Activated T-cell treated with anti-CD3 and anti-CD28 coated beads, Interleukin-2, amount 50 U/mL, for 48 hours (primary cell): ENCODE measurements at places on chromosomes 7 and 10.

DNA sequence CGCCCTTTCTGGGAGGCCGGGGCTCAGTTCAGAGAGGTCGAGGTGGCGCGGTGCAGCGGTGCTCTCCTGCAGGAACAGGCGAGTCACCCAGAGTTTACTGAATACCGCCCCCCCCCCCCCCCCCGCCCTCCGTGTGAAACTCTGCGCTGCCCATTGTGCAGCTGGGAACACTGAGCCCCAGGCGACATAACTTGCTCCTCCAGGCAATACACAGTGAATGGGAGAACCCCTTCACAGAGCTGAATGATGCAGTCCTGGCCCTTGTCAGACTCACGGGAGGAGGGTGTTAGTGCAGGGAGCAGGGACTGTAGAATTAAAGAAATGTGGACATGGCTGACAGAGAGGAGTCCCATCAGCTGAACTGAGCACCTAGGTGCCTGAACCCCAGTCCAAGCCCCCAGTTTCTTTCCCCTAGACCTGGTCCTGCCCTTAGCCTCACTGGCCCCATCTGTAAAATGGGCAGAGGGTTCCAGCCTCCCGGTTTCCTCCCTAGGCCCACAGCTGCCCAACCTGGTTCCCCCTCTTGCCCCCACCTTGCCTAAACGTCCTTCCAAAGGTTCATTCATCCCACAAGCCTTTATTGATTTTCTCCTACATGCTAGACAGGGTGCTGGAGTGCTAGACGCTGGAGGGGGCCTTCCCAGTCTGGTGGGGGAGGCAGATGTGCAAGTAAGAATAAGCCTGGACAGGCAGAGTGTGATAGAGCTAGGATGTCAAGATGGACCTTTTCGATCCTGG is 869 bp upstream of the LOXL4 start:
- no peak for DNase-seq

GRCh38 chr7:104980841-104981671 is 32.9 kb upstream of the KMT2E start:
- no peak for DNase-seq

- peak; percentile 43 for DNase-seq
Observed at GRCh38 chr7:37732253-37732652, 48.7 kb downstream of the GPR141 start.

GRCh38 chr10:130746311-130746710 is 565.2 kb downstream of the TCERG1L start:
- DNase-seq = no peak

DNA sequence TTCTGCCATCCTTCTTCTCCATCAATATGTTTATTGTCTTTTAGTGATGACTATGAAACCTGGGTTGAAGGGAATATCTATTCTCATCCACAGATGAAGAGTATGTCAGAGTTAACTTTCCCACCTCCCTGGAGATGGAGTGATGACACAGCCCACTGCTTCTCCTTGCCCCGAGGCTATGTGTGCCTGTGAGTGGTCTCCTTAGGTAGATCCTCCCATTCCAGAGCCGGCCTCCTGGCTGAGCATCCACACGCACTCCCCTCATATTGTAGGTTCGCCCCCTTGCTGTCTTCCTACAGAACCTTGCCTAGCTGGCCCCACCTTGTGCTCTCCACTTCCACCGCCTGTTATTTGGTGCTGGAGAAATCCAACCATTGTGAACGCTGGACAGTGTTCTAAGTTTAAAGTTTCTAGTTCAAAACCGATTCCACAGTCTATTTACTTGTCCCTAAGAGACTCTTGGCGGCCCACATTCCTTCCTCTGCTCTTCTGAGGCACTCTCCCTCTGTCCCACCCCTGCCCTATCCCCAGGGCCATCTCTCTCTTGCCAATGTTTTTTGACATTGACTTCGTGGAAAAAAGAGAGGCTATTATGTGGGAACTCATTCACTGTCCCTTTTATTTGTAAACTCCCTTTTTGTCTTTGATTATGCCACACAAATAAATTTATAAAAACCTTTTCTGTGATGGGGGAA is 168.0 kb downstream of the ZNF438 start:
- no peak for DNase-seq

GRCh38 chr10:130218936-130219335 is 82.7 kb downstream of the GLRX3 start:
- no peak for DNase-seq

DNA sequence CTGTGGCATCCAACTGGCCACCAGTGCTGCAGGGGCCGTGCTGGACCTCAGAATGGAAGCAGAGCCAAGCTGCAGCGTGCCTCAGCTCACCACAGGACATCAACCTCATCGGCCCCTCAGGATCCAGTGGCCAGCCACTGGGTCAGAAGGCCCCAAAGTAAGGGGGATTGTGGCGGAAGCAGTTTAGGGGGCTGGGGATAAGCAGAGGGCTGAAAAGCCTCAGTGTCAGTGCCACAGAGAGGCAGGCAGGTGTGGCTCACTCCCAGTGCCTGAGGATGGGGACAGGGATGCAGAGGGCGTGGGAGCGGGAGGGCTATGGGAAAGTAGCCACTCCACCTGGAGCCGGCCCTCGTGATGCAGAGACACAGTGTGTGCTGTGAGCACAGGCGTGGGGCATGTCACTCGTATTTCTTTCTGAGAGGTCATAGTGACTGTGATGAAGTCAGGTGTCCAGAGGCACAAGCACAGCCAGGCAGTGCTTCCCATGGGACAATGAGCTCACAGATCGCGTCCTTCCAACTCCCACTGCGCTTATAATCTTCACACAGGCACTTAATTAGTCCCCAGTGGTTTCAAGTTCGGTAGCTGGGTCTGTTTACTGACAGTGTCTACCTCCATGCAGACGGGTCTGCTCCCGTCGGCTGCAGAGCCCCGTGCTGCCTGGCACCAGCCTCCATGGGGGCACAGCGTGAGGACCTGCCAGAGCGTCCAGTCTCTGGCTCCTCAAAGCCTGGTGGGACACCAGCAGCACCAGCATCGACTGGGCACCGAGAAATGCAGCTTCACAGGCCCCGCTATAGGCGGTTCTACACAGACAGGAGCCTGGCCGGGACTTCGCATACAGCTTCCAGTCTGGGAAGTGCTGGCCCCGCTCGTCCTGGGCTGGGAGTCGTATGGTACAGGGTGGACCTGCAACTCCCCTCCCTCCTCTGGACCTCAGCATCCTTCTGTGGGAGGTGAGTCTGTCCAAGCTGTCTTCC is 42.9 kb upstream of the CNPY1 start:
- no peak for DNase-seq
